ENCODE measurements at places on chromosomes 12 and 14. TPM values are rescaled to one million over a fixed set of nuclear protein-coding genes. Genes with fewer than 3 reads are reported as not detected.

- no peaks in the 10 kb centered on the region for H3K4me1 ChIP-seq
- H3K4me3 ChIP-seq = no peak overlapping the region
- H3K27me3 ChIP-seq = no peaks in the 10 kb centered on the region
- H3K36me3 ChIP-seq = no peaks in the 10 kb centered on the region
- no peak for DNase-seq
- no peak overlapping the region for H3K27ac ChIP-seq
These were observed 70.4 kb downstream of the CHGA start for GRCh38 chr14:92993302-92993701.

Gene CLEC2D
- 32.6 TPM for total RNA-seq

Gene SAMD15
- total RNA-seq = 7.8 TPM

Gene KRT72
- total RNA-seq = not detected

- no peaks in the 10 kb centered on the region for H3K36me3 ChIP-seq
- H3K4me1 ChIP-seq = peaks cover 60% of the 10 kb centered on the region
- H3K4me3 ChIP-seq = peak overlapping the region; percentile 18
- DNase-seq = no peak
- H3K27me3 ChIP-seq = no peaks in the 10 kb centered on the region
These were observed 23.0 kb downstream of the MNAT1 start for GRCh38 chr14:60757567-60758002.

DNA sequence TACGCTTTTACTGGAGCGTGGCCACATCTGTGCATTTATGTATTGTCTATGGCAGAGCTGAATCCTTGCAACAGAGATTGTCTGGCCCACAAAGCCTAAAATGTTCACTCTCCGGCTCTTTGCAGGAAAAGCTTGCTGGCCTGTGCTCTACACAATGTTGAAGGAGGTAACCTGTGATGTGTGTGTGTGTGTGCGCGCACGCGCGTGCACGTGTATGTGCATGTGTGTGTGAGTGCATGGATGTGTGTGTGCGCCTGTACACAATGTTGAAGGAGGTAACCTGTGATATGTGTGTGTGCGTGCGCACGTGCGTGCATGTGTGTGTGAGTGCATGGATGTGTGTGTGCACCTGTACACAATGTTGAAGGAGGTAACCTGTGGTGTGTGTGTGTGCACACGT lies 62.7 kb downstream of the RFLNA start:
- H3K4me1 ChIP-seq = no peaks in the 10 kb centered on the region
- no peak overlapping the region for H3K27ac ChIP-seq
- peaks cover 13% of the 10 kb centered on the region for H3K36me3 ChIP-seq
- no peak overlapping the region for H3K4me3 ChIP-seq

DNA sequence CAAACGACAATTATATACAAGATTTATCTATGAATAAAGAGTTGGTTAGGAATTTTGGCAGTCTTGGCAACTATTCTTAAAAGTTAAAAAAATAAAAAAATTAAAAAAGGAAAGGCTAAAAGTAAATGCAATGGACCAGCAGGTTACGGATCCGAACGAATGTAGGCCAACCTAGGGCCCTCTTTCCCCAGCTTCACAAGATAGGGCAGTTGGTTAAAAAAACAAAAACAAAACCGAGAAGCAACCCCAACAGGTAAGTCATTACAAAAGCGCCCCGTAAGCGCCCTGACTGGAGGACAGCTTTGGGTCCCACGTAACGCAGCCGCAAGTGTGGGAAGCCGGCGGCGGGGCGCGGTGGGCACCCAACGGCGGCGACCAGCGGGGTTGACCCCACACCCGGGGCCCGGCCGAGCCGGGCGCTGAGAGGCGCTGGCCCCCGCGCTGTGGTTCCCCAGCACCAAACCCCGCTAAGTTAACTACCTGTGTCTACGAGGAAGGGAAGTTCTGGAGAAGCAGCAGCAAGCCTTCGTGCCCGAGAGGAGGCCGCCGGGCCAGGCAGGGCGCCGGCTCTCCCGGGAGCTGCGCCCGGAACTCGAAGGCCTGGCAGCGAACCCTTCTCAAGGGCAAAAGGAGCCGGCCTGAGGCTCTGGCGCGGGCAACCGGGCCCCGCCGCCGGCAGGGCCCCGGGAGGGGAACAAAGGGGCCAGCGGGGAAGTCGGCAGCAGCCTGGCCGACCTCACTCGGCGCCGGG lies 882 bp downstream of the HECTD1 start:
- peak overlapping the region; percentile 82 for H3K4me3 ChIP-seq
- DNase-seq = no peak
- 0 out of 2 replicates have a peak, but pooled peaks cover 5% of the 10 kb centered on the region for H3K36me3 ChIP-seq
- H3K27me3 ChIP-seq = no peaks in the 10 kb centered on the region

Gene PKP2
- total RNA-seq = 88.7 TPM

DNA sequence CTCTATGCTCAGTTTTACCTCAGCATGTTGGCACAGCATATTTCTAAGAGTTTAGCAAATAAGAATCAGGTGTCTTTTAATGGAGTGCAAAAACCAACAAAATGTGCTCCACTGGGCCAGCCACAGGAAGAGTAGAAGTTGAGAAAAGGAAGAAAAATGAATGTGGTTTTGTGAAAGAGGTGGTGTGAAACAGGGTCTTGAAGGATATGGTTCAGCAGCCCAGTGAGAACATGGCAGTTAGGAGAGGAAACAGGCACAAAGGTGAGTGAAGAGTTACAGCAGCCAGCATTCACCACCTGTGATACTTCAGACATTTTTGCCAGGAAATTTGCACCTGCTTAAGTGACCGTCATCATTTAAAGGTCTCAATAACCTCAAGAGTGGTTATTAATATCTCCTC lies 2.4 kb downstream of the STAB2 start:
- H3K27me3 ChIP-seq = peaks cover 26% of the 10 kb centered on the region
- no peaks in the 10 kb centered on the region for H3K36me3 ChIP-seq
- no peak for DNase-seq
- H3K27ac ChIP-seq = no peak overlapping the region
- H3K4me1 ChIP-seq = no peaks in the 10 kb centered on the region

Gene KRT4
- total RNA-seq = 3.0 TPM

DNA sequence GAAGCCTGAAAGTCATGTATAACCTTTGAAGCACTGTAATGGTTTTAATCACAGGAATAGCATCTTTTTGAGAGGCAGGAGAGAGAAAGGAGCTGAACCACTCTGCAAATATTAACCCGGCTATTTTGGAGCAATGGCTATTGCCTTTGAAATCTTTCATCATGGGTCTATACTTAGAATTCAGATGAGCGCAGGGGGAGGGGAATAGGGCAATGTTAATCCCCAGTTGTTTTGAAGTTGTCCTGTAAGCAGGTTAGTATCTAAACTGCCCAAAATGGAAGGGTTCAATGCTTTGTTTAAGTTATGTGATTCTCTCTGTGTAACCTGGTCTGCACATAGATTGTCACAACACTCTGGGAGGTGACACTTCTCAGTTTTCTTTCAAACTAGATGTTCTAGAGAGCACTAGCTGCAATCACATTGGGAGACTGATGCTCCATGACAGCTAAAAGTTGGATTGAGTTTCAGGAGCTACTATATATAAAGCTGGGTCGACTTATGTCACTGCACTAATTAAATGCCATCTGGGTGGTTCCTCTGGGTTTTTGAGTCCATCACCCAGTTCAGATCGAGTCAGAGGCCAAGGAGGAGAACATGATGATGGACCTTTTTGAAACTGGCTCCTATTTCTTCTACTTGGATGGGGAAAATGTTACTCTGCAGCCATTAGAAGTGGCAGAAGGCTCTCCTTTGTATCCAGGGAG lies at the start of gene MYF6:
Gene MYF6, plus strand, starts transcription at position 509 of the 704 bp plus-strand sequence. Its CDS starts 86 bp downstream, at position 595.
- no peak within 1 kb of the TSS for H3K4me3 ChIP-seq
- DNase-seq = no peak
- H3K27ac ChIP-seq = no peak within 1 kb of the TSS
- no peaks in the 10 kb centered on the region for H3K36me3 ChIP-seq
- no peaks in the 10 kb centered on the region for H3K27me3 ChIP-seq

Gene P2RX2
- not detected for total RNA-seq

Gene RERG
- 1.4 TPM for total RNA-seq

DNA sequence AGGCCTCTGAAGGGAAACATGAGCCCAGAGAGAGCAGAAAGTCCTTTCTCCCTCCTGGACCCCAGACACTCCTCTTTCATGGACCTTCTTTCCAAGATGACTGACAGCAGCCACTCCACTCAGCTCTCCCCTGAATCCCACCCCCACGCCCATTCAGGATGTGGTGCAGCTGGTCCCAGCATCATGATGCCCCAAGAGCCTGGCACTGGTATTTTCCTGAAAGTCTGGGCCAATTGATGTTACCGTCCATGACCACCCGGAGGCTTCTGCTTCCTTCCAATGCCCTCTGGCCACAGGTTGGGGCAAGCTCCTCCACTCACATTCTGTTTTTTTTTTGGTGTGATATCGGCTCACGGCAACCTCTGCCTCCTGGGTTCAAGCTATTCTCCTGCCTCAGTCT lies 112.6 kb downstream of the CALM1 start:
- H3K27me3 ChIP-seq = no peaks in the 10 kb centered on the region
- no peak overlapping the region for H3K4me3 ChIP-seq
- H3K4me1 ChIP-seq = peaks cover 69% of the 10 kb centered on the region
- H3K36me3 ChIP-seq = no peaks in the 10 kb centered on the region
- DNase-seq = no peak

Gene LDHB
- total RNA-seq = 994 TPM

GRCh38 chr12:99332936-99333591 lies 314.5 kb upstream of the GARIN6 start:
- DNase-seq = no peak
- H3K4me3 ChIP-seq = no peak overlapping the region

GRCh38 chr12:123960856-123961255 lies 11.8 kb downstream of the CCDC92 start:
- DNase-seq = no peak
- no peaks in the 10 kb centered on the region for H3K27me3 ChIP-seq
- no peaks in the 10 kb centered on the region for H3K36me3 ChIP-seq
- no peaks in the 10 kb centered on the region for H3K4me1 ChIP-seq

- no peak overlapping the region for H3K27ac ChIP-seq
- H3K27me3 ChIP-seq = no peaks in the 10 kb centered on the region
- H3K4me1 ChIP-seq = no peaks in the 10 kb centered on the region
- no peak overlapping the region for H3K4me3 ChIP-seq
These were observed 594.7 kb downstream of the CCER1 start for GRCh38 chr12:90360300-90360699.

Gene TUNAR
- total RNA-seq = not detected

- no peaks in the 10 kb centered on the region for H3K27me3 ChIP-seq
- no peaks in the 10 kb centered on the region for H3K4me1 ChIP-seq
- H3K36me3 ChIP-seq = no peaks in the 10 kb centered on the region
These were observed 838.2 kb upstream of the MGAT4C start for GRCh38 chr12:87094356-87094755.

Gene TBX3
- total RNA-seq = not detected

DNA sequence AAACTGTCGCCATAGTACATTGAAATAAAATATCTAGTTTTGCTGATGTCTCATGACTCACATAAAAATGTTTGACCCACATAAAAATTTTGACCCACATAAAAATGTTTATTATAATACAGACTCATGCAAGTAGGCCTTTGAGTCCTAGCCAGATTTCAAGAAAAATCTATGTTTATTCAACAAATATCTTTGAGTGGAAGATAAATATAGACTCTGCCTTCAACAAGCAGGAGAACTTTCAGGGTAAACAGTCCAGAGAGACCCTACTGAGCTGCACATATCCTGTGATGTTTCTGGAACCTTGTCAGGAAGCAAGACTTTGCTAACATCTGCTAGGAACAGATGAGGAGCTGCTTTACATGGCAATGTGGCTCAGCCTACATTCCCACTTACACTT lies 283.1 kb downstream of the MDGA2 start:
- no peaks in the 10 kb centered on the region for H3K27me3 ChIP-seq
- no peaks in the 10 kb centered on the region for H3K4me1 ChIP-seq
- no peak overlapping the region for H3K4me3 ChIP-seq

GRCh38 chr12:58028294-58028693 lies 86.9 kb downstream of the ATP23 start:
- no peaks in the 10 kb centered on the region for H3K27me3 ChIP-seq
- no peaks in the 10 kb centered on the region for H3K36me3 ChIP-seq
- no peak overlapping the region for H3K4me3 ChIP-seq
- no peak for DNase-seq
- H3K27ac ChIP-seq = no peak overlapping the region
- peaks cover 2% of the 10 kb centered on the region for H3K4me1 ChIP-seq

Gene B4GALNT1
- total RNA-seq = 17.9 TPM

- H3K27me3 ChIP-seq = no peaks in the 10 kb centered on the region
- H3K4me3 ChIP-seq = no peak overlapping the region
These were observed 37.9 kb downstream of the SH2B3 start for GRCh38 chr12:111443586-111443985.

DNA sequence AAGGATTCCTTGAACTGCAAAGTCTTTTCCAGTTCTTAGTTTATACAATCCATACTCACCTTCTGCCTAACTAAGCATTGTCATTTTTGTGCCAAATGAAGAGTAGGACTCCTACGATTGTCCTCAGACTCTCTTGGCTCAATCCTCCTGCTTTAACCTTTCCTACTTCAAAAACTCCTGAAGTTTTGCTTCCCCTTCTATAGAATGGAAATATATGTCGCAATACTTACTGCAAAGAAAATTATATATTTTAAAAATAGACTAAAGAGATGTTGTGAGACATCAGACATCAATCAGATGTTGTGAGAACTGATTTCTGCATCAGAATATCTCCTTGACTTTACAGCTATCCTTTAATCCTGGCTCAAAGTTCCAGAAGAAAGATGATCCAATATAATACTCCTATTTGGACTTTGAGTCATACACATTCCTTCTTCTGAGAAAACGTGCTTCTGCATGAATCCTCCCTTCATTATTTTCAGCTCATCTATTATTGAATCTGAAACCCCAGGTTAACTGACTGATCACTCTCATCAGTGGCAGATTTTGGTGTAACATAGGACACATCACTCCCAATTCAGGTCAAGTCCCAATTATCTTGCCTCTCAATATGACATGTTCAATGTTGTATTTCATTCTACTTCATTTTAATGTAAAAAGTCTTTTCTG lies 48.8 kb downstream of the A2M start:
- H3K27me3 ChIP-seq = no peaks in the 10 kb centered on the region
- H3K4me1 ChIP-seq = peaks cover 6% of the 10 kb centered on the region
- no peak overlapping the region for H3K27ac ChIP-seq
- H3K36me3 ChIP-seq = no peaks in the 10 kb centered on the region

GRCh38 chr12:27083861-27084394 lies 1.6 kb upstream of the C12orf71 start:
- H3K36me3 ChIP-seq = no peaks in the 10 kb centered on the region
- H3K4me1 ChIP-seq = peaks cover 7% of the 10 kb centered on the region

DNA sequence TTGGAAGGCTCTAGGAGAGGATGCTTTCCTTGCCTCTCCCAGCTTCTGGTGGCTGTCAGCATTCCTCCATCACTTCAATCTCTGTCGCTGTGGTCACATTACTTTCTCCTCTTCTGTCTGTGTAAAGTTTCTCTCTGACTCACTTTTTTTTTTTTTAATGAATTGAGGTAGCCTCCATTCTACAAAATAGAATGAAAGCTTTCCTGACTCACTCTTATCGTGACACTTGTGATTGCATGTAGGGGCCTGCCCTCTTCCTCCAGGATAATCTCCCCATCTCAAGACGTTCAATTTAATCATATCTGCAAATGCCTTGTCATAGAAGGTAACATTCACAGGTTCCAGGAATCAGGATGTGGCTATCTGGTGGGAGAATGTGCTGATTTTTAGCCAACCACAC lies 153.5 kb upstream of the HMGA2 start:
- H3K36me3 ChIP-seq = no peaks in the 10 kb centered on the region
- H3K4me1 ChIP-seq = peaks cover 5% of the 10 kb centered on the region
- H3K27me3 ChIP-seq = no peaks in the 10 kb centered on the region
- H3K27ac ChIP-seq = no peak overlapping the region

Gene RFLNA
- total RNA-seq = not detected

- H3K27me3 ChIP-seq = no peaks in the 10 kb centered on the region
- H3K4me3 ChIP-seq = no peak overlapping the region
- no peaks in the 10 kb centered on the region for H3K4me1 ChIP-seq
- no peaks in the 10 kb centered on the region for H3K36me3 ChIP-seq
- no peak for DNase-seq
These were observed 21.5 kb downstream of the FAM222A start for GRCh38 chr12:109735051-109735521.

- H3K36me3 ChIP-seq = peaks cover 16% of the 10 kb centered on the region
- no peaks in the 10 kb centered on the region for H3K4me1 ChIP-seq
- no peak for DNase-seq
These were observed 61.6 kb downstream of the PPP2R5C start for GRCh38 chr14:101823066-101823465.
